ENCODE measurements at places on chromosomes 3 and 15.

DNA sequence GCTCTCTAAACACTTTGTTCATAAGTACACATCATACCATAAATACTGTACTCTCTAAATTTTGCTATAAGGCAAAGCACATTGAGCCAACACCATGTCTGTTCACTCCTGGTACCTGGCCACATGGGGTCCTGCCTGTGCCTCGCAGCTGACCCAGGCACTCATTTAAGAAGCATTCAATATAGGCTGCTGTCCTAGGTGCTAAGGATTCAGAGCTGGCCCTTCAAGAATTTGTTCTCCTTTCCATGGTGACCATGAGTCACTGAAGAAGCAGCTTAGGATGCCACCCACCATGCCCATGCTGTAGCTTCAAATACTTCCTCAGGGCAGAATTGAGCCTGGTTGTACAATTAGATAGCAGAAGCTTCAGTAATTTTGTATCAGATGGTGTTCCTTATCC lies 119.2 kb upstream of the ZBED2 start:
- DNase-seq, result no peak

GRCh38 chr15:82143390-82144385 lies 97.9 kb upstream of the MEX3B start:
- no peak for DNase-seq

- DNase-seq, result no peak
These were observed 22.0 kb upstream of the PHLDB2 start for GRCh38 chr3:111837112-111837511.

DNA sequence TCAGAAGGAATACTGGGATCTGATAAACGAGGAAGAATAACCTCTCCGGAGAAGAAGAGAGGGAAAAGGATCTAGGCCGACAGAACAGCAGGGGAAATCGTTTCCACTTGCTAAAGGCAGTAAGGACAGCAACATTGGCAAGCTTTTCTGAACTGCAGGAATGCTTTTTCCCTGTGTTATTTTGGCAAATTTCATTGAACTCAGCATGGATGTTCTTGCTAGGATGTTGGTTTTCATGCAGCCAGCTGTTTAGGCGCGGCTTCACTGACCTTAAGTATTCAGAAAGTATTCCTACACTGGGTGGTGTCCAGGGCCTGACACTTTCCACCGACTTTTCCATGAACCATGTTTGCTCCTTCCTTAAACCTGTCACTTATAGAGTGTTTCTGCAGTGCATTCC lies 489.7 kb downstream of the CNTN3 start:
- no peak for DNase-seq

- DNase-seq, result no peak
These were observed 27.9 kb upstream of the GP9 start for GRCh38 chr3:129032716-129033115.

DNA sequence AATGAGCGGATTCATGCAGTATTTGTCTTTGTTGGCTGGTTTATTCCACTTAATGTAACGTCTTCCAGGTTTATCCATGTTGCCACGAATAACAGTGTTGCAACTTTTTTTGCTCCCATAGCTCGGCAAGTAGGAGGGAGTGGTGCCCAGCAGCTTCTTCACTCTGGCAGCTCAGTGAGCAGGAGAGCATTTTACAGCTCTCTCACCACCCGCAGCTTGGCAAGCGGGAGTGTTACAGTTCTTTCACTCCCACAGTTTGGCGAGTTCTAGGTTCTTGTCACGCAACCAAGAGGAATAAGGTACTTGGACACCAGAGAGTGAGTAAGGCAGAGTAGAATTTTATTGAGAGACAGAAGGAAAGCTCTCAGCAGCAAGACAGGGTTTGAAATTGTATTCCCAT lies 935.2 kb downstream of the TBL1XR1 start:
- DNase-seq, result no peak

GRCh38 chr3:171955598-171955997 lies 83.8 kb upstream of the FNDC3B start:
- DNase-seq, result no peak

Data from NCI-H187 treated with DMSO at 0.1 percent for 48 hours (cell line).